Left hindlimb (tissue), 1 donor: ENCODE measurements at places on chromosomes 6 and 20.
A peak's percentile ranks its signal among the peaks of the same experiment; 100 is the strongest.

DNA sequence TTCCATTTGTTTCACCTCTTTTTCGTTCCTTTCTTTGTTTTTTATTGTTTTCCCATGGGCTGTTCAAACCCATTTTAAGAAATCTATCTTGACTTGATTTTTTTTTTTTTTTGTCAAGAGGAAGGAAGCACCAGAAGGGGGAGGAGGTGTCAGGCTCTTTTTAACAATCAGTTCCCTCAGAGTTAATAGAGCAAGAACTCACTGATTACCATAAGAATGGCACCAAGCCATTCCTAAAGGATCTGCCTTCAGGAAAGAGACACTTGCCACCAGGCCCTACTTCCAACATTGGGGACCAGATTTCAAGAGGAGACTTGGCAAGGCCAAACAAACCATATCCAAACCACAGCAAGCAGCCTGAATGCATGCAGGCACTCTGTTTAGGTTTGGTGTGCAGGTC, 168.0 kb downstream of the OTOR start:
- DNase-seq, result no peak

DNA sequence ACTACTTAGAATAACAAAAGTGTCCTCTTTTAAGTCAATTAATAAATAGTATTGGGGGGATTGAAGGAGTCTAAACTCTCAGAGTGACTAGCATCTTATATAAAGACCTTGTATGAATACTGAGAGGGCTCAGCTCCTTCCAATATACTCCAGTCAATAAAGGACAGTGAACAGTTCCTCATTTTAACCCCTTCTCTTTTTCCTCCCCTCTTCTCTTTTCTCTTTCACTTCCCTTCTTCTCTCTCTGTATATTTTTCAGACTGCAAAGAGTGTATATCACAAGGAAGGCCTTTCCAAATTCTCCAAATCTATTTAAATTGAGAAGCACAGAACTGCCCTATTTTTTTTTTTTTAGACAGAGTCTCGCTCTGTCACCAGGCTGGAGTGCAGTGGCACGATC, 99.5 kb downstream of the CD164 start:
- no peak for DNase-seq

DNA sequence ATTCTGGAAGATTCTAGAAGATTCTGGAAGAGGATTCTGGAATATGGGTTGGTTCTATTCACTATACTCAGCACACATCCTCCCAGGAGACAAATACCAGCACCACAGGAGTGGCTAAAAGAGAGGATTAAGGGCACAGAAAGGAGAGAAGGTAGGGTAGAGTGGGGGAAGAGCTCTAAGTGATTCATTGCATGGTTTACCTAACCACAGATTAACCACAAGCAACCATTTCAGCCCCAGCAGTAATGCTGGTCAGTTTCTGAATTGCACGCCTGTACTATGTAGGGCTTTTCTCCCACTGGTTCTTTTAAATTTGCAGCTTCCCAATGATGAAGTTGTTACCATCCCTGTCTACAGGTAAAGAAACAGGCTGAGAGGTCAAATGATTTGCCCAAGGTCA, 192.7 kb upstream of the PMEPA1 start:
- no peak for DNase-seq

DNA sequence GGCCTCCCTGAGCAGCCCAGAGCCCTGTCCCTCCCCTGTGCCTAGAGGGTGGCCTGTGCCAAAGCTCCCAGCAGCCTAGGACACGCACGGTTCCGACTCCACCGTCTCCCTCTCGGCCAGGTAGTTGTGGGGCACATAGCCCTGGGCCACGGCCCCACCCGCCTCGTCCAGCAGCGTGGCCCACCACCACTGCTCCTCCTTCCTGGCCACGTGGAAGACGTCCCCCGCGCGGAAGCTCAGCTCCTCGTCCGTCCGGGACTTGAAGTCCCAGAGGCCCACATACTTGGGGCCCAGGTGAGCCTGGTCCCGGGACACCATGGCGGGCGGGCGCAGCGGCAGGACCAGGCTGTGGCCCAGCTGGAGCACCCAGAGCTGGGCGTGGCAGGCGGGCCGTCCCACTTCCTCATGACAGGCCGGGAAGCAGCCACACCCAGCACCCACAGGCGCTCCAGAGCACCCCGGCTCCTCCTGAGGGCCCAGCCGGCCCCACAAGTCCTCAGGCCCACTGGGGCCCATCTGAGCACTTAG, at the start of gene PTK6:
Gene PTK6, minus strand, starts transcription at position 380 of the 528 bp plus-strand sequence. Its CDS starts 62 bp downstream, at position 318.
- no peak for DNase-seq

- DNase-seq, result no peak
Measured at GRCh38 chr6:154267508-154268106, 89.0 kb downstream of the IPCEF1 start.

DNA sequence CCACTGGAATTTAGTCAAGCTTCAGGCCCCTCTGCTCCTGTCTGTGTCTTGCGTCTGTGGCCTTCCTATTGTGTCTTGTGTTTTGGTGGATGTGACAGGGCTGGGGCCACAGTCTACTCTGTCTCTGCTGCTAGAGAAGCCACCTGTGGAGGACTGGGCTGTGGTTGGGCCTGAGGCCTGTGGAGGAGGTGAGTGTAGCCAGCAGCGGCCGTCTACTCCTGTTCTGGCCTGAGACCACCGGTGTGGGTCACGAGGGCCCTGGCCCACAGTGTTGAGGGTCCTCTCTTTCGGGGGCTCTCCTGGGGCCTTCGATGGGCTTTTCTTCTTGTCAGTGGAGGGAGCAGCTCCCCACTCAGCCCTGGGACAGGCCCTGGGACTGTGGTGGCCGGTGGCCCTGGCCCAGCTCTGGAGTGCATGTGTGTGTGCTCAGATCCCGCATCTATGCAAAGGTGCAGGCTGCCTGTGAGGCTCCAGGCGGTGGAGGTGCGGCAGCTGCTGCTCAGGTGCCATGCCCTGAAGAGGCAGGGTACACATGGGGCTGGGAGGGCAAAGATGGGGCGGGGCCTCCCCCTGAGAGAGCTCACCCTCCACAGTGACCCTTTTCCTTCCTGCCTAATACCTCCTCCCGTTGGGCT, 20.8 kb downstream of the SDCBP2 start:
- DNase-seq, result no peak

- peak; percentile 60 for DNase-seq
Measured at GRCh38 chr6:142702501-142703460, 242.2 kb downstream of the HIVEP2 start.

GRCh38 chr6:130105996-130106704, 87.8 kb downstream of the L3MBTL3 start:
- DNase-seq, result no peak

- no peak for DNase-seq
Measured at GRCh38 chr6:154876486-154877280, 118.4 kb upstream of the TIAM2 start.

- no peak for DNase-seq
Measured at GRCh38 chr20:57573894-57574293, 13.0 kb downstream of the PCK1 start.

DNA sequence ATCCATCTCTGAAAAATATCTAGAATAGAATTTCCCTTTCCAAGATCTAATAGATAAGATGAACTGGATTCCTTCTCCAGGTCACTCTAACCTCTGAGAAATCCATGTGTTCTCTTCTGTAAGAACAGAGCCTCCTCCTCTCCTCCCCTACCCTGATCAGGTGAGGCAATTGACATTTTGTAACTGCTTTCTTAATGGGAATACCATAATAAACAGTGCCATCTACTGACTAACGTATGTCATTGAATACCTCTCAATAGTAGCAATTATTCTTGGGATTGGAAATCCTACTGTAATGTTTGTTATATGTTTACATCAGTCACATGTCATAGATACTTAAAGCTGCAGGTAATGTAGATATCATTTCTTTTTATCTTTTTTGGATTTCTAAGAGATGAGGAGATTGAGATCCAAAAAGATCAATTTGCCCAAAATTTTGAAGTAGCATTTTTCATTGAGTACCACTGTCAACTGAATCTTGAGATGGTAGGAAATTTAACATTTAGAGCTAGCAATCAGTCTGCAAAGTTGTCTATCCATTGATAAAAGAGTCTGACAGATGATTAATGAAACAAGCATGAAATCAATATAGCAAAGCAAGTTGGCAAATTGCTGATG, 365.8 kb upstream of the HSF2 start:
- no peak for DNase-seq

DNA sequence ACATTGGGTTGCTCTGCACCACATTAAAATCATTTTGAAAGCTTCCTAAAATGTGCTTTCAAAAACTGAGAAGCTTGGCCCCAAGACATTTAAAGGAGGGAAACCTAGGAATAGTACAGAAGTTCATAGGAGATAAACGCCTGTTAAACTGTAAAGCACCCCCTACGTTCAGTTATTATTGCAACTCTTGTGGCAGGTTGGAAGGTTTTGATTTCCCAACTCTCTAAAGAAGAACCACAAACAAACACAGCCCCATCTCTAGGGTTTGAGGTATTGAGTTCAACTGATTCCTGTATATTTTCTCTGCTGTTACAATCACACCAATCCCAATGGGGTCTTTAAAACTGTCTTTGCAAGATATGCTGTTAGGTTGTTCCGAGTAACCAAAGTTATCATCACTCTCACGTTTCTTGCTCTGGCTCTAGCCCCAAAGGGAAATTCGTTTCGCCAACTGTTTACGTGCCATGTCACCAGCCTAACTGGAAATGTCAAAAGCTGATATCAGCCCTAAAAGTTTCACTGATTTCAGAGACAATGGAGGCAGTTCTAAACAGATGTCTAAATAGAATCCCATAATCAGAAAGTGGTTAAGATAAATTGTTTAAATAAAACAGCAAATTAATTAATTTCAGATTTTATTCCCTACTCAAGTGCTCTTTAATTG, 12.1 kb downstream of the TFAP2A start:
- DNase-seq, result no peak

- DNase-seq, result no peak
Measured at GRCh38 chr6:75109765-75110164, 96.1 kb downstream of the COL12A1 start.

GRCh38 chr20:13397300-13397724, 176.2 kb downstream of the ISM1 start:
- no peak for DNase-seq

DNA sequence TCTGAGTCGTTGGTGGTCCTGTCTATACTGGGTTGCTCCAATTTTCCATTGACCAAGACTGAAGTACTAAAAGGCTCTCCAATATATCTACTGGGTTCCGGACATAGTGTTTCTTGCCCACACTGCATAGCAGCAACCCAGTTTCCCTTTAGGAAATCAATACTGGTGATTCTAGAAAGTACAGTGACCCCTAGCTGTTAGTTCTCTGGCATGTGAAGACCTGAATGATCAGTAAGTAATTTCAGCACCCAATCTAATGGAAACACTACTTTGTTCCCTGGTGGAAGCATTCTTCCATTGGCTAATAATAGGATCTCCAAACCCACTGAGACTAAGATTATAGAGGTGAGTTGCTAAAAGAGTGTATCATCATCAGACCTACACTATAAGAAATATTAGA, 40.8 kb upstream of the STMND1 start:
- no peak for DNase-seq

DNA sequence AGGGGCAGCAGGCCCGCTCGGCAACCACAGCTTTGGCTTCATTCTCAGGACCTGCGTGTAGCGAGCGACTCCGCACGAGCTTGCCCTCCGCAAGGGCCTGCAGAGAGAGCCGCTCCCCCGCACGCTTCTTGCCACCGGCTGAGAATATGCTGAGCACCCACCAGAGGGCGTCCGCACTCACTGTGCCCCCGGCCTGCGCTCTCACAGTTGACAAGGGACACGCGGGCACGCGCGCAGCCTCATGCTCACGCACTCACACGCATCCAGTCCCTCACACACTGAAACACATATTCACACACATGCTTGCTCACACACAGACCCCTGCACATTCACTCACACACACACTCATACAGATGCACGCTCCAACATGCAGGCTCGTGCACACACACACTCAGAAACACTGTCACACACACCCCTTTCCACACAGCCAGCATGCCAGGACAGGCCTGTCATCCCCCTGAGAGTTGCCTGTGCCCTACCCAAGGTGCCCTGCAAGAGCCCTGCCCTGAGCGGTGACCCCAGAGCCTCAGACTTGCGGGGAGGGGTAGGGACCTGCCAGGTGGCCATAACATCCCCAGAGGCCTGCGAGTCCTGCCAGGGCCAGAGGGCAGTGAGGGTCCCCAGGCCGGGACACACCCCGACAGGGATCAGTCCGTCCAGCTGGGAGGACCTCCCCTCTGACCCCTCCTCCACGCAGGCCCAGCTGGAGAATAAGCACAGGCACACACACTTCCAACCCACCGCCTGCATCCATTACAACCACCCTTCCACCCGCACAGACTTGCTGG, 174.1 kb downstream of the BMP7 start:
- DNase-seq, result peak; percentile 67

DNA sequence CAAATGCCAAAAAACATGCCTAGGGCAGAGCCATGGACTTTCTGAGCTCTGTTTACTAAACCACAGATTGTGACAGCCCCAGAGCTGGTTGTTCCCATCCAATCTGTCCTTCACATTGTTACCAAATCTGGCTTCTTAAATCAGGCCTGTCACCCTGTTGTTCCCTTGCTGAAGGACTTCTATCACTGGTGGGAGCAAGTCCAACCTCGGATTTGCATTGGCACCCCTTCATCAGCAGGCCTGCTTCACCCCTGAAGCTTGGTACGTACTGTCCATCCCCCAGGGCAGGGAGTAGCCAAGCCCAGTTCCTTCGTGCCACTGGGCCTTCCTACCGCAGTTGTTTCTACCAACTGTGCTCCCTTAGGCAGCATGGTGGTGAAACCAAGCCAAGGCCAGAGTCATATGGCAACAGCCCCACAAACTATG, 357.3 kb upstream of the JARID2 start:
- no peak for DNase-seq

GRCh38 chr6:159982731-159983506, 14.0 kb downstream of the IGF2R start:
- DNase-seq, result no peak

- DNase-seq, result no peak
Measured at GRCh38 chr20:20497242-20497978, 129.5 kb downstream of the INSM1 start.

- DNase-seq, result no peak
Measured at GRCh38 chr6:80939898-80940297, 812.6 kb downstream of the TENT5A start.

- no peak for DNase-seq
Measured at GRCh38 chr20:64063389-64064144, 569 bp downstream of the TCEA2 start.

- DNase-seq, result no peak
Measured at GRCh38 chr6:161057103-161058091, 65.8 kb downstream of the MAP3K4 start.

GRCh38 chr20:44287272-44288097, 23.5 kb downstream of the FITM2 start:
- no peak for DNase-seq
